ENCODE measurements at places on chromosomes 4 and X.

- no peak for DNase-seq
Measured at GRCh38 chrX:28969126-28969525, 381.9 kb downstream of the IL1RAPL1 start.

DNA sequence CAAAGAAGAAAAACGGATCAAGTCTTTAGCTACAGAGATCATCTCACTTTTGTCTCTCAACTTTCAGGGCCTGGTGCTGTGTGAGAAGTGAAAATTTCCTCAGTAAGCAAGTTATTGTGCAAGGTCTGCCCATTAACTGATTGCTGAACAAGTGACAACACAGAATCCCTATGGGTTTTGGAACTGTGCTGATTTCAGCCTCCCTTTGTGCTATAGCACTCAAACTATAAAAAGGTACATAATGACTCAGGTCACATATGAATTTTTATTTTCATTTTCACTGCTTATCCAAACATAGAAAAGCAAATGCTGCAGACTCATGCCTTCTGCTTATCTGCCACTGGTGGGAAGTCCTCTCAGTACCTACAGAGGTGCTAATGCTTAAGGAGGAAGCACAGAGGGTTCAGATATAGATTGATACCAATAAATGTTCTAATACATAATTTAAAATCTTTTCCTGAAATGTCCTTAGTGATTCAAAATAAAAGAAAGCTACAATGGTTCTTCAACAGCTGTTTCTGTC lies 576.2 kb upstream of the CT83 start:
- no peak for DNase-seq

- DNase-seq = no peak
Measured at GRCh38 chrX:14932136-14932535, 58.9 kb downstream of the MOSPD2 start.

- DNase-seq = no peak
Measured at GRCh38 chr4:127975121-127975770, 10.0 kb downstream of the ABHD18 start.

DNA sequence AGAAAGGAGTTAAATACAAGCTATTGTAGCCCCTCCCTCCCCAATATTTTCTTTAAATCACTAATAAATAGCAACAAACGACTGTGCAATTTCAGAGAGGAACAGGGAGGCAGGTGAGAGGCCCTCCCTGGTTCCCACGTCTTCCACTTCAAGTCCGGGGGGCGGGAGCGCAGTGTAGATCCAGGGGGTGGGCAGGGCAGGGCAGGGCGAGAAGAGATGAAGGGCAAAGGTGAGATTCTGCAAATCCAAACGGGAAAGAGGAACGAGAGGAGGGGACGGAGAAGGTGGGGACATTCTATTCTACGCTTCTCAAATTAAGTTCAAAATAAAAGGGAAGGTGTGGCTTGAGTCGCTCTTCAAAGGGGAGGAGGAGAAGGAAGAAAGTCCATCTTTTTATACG lies 6.8 kb downstream of the NKX6-1 start:
- no peak for DNase-seq

DNA sequence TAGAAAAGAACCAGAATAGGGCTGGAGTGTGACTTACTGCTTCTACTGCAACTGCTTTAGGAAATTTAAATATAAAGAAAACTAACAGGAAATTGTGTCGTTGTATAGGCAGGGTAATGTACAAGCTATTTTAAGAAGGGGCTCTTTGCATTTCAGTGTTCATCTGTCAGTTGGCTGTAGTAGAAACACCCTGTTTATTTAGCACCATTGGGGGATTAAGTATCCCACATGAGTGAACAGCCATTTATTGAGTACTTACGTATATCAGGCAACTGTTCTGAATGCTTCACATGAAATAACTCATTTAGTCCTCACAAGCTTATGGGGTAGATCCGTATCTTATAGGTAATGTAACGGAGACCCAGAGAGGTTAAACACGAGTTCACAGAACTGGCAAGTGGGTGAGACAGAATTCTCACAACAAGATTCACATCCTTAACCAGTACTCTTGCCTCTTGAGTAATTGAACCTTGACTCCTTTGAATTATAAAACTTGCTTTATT lies 23.9 kb downstream of the STIM2 start:
- DNase-seq = no peak

DNA sequence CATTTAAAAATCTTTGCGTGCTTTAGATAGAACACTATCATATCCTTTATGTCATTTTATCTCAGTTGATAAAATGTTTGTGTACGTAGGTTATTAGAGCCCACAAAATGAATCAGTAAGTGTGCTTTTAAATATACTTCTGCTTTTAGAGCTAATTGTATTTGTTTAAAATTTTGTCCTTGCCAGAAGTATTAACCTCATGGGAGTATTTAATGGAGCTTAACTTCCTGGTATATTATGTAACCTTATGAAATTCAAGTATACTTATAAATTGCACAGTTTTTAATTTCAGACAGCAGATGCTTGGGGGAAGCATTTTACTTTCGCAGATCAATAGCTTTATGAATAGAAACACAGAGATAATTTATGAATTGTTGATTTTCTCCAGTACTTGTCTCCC lies 90.2 kb downstream of the DIPK2B start:
- DNase-seq = no peak

- no peak for DNase-seq
Measured at GRCh38 chr4:75633846-75634245, 3.5 kb upstream of the CDKL2 start.

- DNase-seq = no peak
Measured at GRCh38 chrX:57453901-57454300, 137.9 kb upstream of the ZXDB start.

Data from hematopoietic multipotent progenitor cell (in vitro differentiated cells).